ENCODE measurements at places on chromosomes 11 and 22.

- no peak for DNase-seq
Observed at GRCh38 chr11:110362971-110363509, 66.6 kb upstream of the RDX start.

GRCh38 chr11:27179334-27179733 lies 138.7 kb downstream of the BBOX1 start:
- no peak for DNase-seq

DNA sequence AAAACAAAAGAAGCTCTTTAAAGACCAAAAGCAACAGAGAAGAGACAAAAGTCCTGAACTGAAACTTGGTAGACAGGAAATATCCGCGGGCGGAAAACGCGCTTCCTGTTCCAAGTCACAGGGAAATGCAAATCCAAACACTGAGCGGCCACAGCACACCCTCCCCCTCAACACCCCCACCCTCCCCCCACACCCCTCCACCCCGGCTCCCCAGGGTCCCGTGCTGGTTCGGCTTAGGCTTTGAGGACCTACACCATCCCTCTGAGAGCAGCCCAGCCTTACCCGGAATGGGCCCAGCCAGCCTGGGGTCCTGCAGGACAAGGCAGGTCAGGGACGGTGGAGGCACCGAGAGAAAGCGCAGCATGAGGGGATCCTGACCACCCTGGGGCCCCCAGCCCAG lies 160.4 kb downstream of the BRD1 start:
- no peak for DNase-seq

DNA sequence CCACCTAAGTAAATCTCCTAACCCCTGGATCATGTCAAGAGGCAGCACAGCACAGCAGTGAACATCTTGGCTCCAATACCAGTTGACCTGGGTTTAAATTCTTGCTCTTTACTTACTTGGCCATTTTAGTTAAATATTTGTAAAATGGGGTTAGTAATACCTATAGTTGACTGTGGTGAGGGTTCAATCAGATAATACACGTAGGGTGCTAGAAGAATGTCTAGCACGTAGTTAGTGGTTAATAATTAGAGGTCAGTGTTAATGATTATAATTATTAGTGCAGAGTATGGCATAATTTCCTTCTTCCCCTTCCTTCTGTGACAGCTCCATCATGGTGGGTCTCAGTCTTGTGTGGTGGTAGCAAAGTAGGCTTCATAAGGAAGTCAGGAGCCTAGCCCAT lies 520.8 kb downstream of the INSC start:
- no peak for DNase-seq

- no peak for DNase-seq
Observed at GRCh38 chr11:63783925-63784592, 15.5 kb upstream of the ZFTA start.

GRCh38 chr11:6568191-6568918 lies 35.1 kb downstream of the RRP8 start:
- DNase-seq, result peak; percentile 66

- no peak for DNase-seq
Observed at GRCh38 chr11:57330029-57330428, 5.3 kb upstream of the TNKS1BP1 start.

DNA sequence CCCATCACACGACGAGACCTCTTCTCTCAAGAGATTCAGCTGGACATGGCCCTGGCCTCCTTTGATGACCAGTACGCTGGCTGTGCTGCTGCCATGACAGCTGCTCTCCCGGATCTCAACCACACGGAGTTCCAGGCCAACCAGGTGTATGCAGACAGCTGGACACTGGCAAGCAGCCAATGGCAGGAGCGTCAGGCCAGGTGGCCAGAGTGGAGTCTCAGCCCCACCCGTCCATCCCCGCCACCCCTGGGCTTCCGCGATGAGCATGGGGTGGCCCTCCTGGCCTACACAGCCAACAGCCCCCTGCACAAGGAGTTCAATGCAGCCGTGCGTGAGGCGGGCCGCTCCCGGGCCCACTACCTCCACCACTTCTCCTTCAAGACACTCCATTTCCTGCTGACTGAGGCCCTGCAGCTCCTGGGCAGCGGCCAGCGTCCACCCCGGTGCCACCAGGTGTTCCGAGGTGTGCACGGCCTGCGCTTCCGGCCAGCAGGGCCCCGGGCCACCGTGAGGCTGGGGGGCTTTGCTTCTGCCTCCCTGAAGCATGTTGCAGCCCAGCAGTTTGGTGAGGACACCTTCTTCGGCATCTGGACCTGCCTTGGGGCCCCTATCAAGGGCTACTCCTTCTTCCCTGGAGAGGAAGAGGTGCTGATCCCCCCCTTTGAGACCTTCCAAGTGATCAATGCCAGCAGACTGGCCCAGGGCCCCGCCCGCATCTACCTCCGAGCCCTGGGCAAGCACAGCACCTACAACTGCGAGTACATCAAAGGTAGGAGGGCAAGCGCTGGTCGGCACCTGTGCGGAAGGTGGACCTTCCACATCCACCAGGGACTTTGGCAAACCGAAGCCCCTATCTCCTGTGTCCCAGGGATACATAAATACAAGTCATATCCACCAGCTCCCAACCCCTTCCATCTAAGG lies 11.3 kb downstream of the CHRNA10 start:
- DNase-seq, result no peak

DNA sequence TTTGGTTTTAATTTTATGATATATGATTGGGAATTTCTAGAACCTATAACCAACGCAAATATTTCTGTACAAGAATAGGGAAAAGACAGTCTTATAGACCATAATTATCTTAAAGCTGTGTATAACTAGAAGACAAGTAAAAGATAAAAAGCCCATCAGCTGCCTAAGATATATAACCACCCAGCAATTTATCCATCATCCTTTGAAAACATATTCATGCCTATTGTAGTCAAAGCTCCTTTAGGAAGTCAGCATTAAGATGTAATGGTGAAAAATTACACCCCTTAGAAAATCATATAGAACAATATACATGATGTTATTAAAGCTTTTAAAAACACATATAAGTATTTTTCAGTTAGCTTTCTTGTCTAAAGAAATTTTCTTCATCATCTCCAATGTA lies 46.4 kb downstream of the ELP4 start:
- DNase-seq, result no peak

GRCh38 chr11:44808053-44808753 lies 81.4 kb downstream of the TSPAN18 start:
- DNase-seq, result no peak

GRCh38 chr22:50312371-50312770 lies 4.9 kb upstream of the PLXNB2 start:
- DNase-seq, result no peak

- DNase-seq, result no peak
Observed at GRCh38 chr11:28704801-28705200, 596.6 kb downstream of the METTL15 start.

- DNase-seq, result no peak
Observed at GRCh38 chr11:3879967-3880542, 24.6 kb downstream of the STIM1 start.

DNA sequence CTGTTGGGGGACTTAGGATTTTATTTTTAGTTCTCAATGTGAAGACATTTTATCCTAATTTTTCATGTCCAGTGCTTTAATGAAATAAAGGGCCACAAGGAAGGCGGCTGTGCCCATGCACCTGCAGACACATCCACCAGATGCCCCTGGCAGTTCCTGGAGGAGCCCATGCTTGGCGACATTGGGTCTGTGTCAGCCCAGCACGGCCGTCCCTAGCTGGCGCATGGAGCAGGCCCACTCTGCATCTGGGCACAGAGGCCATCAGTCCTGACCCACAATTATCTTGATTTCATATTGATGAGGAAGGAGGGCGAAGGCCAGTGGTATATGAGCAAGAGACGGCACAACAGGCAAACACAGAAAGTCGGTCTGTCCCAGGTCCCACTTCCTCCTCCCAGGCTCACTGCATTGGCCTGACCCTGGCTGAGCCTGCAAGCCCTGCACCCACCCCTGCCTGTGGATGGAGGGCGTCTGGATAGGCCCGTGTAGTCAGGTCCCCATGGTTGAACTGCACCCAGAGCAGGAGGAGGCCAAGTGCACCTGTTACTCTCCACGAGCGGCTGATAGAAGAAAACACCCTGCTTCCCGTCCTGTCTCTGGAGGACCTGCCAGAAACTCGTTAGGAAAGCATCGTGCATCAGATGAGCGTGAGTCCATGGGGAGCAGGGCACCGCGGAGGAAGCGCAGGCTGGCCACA lies 296.9 kb downstream of the BRD1 start:
- no peak for DNase-seq

- DNase-seq, result no peak
Observed at GRCh38 chr11:3614742-3615171, 27.0 kb downstream of the ART5 start.

- no peak for DNase-seq
Observed at GRCh38 chr11:45621588-45621987, 43.8 kb downstream of the CHST1 start.

GRCh38 chr22:23240639-23241389 lies 60.5 kb downstream of the BCR start:
- no peak for DNase-seq

DNA sequence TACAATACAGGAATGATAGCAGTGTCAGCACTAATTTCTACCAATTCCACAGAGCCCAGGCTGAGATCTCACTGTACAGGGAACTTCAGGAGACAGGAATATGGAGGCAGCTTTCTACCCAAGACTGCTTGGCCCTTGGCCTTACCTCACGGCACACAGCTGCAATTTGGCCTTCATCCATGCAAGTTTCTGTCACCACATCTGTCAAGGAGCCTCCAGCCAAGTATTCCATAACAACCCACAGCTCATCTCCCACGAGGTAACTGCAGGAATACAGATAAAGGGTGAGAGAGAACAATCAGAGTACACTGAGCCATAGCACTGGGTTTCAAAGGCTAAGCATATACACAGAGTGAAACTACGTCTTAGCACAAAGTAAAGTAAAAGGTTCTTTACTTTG lies 39.0 kb upstream of the GDPD4 start:
- no peak for DNase-seq

DNA sequence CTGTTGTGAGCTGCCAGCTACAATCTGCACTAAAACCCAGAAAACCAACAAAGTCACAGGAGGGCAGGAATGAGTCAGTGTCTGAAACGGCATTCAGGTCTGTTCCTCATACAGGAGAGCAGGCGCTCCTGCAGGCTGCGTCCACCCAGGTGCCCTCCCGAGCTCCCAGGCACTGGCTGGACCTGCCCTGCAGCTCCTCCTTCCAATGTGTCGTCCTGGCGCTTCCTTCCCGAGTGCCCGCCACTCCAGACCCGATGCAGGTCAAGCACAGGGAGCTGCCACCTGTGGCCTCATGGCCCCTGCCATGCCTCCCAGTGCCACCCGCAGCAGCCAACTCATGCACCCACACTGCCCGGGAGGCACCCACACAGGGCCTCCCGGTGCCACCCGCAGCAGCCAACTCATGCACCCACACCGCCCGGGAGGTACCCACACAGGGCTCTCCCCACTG lies 12.0 kb downstream of the BRD1 start:
- no peak for DNase-seq

- DNase-seq, result no peak
Observed at GRCh38 chr11:9362393-9362863, 22.0 kb upstream of the IPO7 start.

- peak; percentile 76 for DNase-seq
Observed at GRCh38 chr22:24146791-24147353, 34.4 kb upstream of the SUSD2 start.

DNA sequence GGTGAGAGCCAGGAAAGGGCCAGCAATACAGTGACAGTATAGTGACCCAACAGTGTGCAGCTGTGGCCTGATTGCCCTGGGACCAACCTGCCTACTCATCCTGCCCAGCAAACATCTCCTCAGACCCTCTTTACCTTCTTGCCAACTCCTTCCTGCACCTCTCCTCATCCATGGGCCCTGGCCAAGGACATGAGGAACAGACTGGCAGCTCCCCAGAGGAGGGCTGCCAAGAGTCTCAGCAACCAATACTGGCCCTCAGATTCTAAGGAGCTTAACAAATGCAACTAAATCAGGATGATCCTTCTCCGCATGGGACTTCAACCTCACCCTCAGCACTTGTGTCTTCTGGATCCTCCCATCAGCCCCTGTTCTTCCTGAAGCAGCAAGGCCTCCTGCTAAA lies 77.0 kb downstream of the RPL27A start:
- DNase-seq, result peak; percentile 70

- peak; percentile 87 for DNase-seq
Observed at GRCh38 chr11:117946842-117947526, 17.8 kb upstream of the TMPRSS13 start.

DNA sequence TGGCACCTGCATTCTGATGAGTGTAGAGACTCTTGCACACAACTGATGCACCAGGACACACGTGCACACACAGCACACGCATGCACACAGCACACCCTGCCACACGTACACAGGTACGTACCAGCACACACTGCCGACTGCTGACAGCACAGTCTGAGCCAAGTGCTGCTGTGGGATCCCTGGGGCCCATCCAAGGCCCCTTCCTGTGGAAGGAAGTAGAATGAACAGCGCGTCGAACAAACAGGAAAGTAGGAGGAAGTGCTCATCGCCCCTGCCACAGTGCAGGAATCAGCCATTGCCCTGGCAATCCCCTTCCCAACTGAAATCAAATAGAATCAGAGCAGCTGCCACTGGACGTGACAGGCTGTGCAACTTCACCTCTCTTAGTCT lies 57.9 kb downstream of the CD82 start:
- peak; percentile 27 for DNase-seq

DNA sequence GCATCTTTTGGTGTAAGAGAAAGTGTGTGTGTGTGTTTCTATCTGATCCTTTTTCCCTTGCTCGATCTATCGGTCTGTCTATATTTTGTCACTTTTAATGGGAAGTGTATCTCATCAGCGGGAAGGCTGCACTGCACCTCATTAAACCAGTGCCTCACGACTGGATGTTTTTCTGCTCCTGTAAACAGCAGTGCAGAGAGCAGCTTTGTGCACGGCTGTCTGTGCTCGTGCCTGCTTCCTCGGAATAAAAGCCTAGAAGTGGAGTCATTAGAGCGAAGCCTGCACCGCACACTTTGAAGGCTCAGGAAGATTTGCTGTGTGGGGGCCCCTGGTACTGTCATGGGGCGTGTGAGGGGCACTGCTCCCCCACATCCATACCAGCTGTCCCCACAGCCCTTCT lies 27.0 kb upstream of the PARVG start:
- no peak for DNase-seq

All from ovary (tissue), 10 donors.